ENCODE measurements at places on chromosomes 7 and 10.

- no peak for DNase-seq
Observed at GRCh38 chr7:128874140-128875031, 11.7 kb downstream of the ATP6V1F start.

GRCh38 chr7:53101026-53101425 lies 65.6 kb downstream of the POM121L12 start:
- no peak for DNase-seq

DNA sequence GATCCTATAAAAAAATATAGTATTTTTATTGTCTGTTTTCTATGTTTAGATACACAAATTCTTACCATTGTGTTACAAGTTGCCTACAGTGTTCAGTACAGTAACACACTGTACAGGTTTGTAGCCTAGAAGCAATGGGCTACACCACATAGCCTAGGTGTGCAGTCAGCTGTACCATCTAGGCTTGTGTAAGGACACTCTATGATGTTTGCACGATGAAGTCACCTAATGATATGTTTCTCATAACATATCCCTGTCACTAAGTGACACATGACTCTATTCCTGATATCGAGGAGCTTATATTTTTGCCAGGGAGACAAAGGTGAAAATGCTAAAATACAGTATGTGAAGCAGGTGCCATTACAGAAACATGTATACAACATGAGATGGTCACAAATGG lies 18.6 kb downstream of the ZNF25 start:
- DNase-seq = no peak

DNA sequence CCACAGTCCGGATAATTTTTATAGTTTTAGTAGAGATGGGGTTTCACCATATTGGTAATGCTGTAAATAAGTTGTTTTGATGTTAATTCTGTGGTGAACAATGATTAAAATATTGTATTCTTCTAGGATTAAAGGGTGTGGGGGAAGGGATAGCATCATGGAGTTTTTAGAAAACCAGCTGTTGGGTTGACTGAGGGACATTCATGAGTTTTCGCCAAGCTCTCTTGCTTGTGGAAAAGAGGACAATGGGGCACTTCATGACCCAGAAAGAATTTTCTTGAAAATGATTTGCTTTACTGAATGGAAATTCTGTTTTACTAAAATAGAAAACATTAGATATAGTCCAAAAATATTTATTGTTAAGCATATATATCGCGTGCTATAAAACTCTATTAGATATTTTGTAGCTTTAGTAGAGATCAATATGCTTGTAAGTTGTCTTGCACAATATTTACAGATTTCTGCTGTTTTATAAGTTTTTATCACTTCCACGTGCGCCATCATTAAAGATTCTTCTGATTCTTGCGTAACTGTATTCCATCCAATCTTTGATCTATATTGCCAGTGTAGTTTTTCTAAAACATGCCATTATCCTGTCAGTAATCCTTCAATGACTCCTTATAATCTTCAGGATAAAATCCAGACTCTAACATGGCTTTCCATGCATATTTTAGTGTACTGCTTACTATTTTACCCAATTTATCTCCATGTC lies 41.8 kb downstream of the LCOR start:
- no peak for DNase-seq

GRCh38 chr10:29671968-29672367 lies 37.2 kb upstream of the SVIL start:
- no peak for DNase-seq

- DNase-seq = no peak
Observed at GRCh38 chr10:125333769-125334168, 173.4 kb upstream of the CTBP2 start.

GRCh38 chr7:24705461-24705954 lies 51.8 kb downstream of the GSDME start:
- no peak for DNase-seq

GRCh38 chr7:77657427-77658224 lies 38.6 kb upstream of the RSBN1L start:
- peak; percentile 39 for DNase-seq

- DNase-seq = no peak
Observed at GRCh38 chr10:5040781-5041470, 37.3 kb upstream of the AKR1C2 start.

DNA sequence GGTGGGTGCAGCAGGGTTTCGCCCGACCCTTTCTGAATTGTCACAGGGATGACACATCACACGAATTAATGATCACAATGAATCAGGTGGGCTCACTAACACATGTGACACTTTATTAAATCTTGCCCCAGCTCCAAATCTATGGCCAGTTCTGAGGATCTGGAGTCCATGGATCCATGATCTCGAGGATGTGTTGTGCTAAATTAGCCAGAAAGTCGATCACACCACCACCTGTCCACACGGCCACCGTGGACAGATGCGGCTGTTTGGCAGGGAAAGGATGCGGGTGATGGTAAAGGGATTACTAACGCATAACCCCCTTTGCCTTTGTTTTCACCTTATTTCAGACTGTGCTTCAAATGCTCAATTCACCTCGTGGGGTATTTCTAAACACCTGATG lies 96.4 kb downstream of the COBL start:
- DNase-seq = no peak

- no peak for DNase-seq
Observed at GRCh38 chr10:80204677-80205476, 460 bp downstream of the ANXA11 start.

DNA sequence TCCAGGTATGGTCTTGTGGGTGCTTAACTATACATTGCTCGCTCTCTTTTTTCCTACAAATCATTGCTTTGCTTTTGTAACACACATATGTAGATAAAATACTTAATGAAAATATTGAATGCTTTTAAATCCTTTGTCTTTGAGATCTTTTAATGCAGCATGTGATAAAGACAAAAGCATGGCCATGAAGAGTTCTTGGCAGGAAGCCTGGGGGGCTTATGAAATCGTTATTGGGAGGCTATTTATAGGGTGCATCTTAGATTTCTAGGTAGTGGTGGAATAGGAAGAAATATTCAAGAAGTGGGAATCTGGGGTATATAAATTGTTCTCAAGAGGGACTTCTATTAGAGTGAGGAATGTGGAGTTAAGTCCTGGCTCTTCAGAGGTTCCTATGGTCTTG lies 21.9 kb downstream of the UBE2D1 start:
- DNase-seq = no peak

DNA sequence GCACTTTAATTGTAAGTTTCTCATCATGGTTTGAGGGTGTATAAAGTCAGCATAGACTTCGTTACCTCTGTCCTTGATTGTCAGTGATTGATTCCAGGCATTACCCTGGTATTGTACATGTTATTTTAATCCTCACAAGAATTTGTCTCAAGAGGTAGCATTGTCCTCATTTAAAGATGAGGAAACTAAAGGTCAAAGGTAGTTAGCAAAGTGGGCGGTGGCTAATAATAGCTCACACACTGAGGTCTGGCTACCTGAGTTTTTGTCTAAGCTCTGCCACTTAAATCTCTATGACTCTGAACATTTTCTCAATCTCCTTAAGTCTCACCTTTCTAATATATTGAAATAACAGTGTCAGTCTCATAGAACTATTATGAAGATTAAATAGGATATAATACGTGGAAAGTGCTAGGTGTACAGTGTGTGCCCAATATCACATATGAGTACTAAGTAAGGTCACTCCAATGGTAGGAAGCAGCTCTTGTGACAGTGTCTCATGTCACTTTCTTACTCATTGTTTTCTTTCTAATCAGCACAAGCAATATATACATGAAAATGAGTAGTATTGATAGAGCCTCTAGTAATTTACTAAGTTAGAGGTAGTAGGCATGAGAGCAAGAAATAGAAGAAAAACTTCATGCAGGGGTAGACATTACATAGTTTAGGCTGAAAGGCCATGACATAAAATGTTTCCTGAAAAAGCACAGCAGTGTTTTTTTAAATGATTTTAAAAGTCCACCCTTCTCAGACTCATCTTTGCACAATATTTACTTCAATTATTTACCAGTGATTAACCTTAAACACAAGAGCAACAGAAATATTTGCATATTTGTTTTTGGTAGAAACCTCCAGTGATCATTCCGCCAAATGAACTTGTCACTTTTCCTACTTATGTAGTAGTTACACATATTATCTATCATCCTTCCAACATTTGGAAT lies 21.0 kb downstream of the AHR start:
- no peak for DNase-seq

DNA sequence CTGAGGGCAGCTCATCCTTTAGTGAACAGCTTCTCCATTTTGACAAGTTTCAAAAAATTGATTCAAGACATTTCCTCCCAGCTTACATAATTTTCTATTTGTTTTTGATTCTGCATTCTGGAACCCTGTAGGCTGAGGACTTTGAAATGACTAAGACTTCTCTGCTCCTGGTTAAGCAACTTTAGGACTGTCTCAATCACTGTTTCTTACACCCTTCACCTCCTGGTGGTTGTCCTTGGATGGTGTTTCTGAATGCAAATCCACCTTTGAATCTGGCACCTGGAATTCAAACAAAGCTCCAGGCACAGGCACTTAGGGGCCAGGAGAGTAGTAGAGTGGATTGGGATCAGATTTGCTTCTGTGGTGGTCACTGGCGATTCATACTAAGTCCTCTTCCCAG lies 595.5 kb downstream of the LRMDA start:
- DNase-seq = no peak

- no peak for DNase-seq
Observed at GRCh38 chr10:121041906-121042305, 190.7 kb downstream of the WDR11 start.

DNA sequence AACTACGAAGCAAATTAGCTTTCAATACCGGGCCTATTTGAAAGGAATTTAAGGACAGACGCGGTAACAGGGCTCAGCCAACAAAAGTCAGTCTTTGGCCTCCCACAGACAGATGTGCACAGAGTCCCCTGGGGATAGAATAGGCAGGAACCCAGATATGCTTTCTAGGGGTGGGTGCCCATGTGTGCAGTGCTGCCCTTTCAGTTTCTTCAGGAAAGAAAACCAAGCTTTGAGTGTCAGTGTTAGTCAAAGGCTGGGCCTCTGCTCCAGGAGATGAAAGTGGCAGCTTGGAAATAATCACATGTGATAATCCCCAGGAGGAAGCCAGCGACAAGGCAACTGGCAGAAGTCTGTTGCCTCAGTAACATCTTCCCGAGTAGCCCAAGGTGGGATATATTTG lies 43.8 kb upstream of the CSTF2T start:
- DNase-seq = no peak
